Activated CD4-positive, alpha-beta T cell treated with anti-CD3 and anti-CD28 coated beads, Interleukin-2, amount 50 U/mL, for 24 hours (primary cell): ENCODE measurements at places on chromosomes 2 and 18.
A peak's percentile ranks its signal among the peaks of the same experiment; 100 is the strongest.

- no peak for DNase-seq
These were observed 101.5 kb downstream of the TEX51 start for GRCh38 chr2:127000194-127000593.

DNA sequence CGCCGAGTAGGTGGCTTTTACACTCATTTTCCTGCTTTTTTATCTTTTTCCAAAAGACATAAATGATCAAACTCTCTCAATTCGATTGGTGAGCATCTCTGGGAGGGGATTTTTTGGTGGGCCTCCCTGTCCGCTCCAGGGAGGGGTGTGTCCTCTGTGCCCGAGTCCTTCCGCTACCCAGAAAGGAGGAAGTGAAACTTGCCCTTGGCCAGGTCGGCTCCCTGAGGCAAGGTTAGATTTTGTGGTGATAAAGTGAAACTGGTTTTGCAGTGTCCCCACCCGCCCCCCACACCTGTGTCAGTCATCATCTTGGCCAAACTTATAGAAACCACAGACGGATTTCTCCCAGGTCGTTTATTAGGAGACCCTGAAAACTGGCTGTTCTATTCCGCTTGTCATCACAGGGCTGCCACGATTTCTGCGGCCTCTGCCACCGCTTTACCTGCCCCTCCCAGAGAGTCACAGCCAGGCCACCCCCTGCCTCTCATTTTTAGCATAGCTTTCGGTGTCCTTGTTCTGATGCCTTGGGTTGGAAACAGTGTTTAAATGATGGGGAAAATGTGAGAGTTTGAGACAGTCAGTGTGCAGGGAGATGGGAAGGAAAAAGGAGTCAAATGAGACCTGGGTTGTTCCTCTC lies 93.6 kb downstream of the SH3BP4 start:
- DNase-seq = no peak

- no peak for DNase-seq
These were observed at the start of gene ANTXR1 for GRCh38 chr2:69013142-69013839. ANTXR1 (plus strand) TSS chr2:69013179; CDS start chr2:69013500, 321 bp downstream.

- DNase-seq = no peak
These were observed 2.1 kb upstream of the TRIB2 start for GRCh38 chr2:12714391-12715221.

DNA sequence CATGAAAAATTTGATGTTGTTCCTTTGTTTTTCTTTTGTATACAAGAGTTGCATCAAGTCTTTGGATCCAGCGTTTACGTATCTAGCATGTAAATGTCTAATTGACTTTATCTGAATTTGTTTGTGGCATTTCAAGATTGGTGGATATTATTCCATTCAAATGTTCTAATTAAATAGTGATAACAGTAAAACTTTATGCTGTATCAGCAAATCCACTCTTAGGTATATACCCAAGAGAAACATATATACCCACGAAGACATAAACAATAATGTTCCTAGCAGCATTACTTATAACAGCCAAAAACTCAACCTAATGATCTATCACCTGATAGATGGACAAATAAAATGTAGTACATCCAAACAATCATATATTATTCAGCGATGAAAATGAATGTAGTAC lies 579.4 kb upstream of the LRATD1 start:
- DNase-seq = no peak

DNA sequence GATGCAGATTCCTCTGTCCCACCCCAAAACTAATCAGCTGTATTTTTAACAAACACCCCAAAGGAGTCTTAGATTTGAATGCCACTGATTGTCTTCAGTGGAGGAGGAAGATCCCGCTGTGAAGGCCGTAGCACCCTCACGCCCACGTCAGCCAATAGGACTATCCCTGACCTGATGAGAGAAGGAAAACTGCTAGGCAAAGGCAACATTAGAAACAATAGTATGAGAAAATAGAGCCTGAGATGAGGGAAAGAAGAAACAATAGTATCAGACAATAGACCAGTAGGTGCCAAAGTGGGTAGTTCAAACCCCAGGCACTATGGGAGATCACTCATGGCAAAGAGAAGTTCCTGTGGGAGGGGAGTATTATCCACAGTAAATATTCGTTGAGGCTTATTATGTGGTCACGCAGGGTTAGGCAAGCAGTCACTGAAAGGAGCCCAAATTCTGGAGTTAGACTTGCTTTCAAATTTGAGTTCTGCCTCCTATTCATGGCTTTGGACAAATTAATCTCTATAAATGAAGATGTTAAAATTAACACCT lies 2.8 kb downstream of the PCBP1 start:
- no peak for DNase-seq

- DNase-seq = no peak
These were observed 98.1 kb downstream of the CDH2 start for GRCh38 chr18:28078849-28079248.

DNA sequence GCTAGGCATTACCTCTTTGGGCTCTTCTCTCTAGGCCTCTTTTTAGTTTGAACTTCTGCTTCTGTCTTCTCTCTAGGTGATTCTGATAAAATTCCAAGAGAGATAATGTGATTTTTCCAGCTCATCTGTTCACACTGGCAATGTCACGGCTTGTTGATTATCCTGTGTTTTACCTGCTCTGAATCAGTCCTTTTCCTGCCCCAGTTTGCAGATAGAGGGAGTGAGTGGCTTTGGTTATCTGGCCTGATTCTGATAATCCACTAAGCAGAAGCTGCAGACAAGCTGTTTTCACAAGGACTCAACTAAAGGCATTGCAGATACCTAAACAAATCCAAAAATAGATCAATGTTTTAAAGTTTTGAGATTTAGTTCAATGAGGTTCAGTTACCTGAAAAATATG lies 111.9 kb downstream of the DCC start:
- no peak for DNase-seq

GRCh38 chr2:46534589-46534988 lies 55.2 kb downstream of the TMEM247 start:
- DNase-seq = no peak

DNA sequence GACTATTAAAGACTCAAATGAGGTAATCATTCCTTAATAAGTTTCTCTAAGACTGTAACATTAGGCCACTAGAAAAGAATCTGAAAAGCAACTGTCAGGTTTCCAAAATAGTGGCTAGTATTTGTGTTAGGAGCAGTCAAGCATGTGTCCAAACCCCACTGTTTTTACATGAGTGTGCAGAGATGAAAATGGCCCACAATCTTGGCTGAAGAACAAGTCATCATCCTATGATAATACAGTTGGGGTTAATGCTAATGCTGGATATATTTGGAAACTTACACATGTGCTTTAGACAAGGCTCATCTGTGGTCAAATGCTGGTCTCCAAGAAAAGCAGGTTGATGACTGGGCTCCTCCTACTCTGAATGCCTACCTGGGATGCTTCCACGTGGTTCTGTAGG lies 73.6 kb downstream of the MAIP1 start:
- no peak for DNase-seq

DNA sequence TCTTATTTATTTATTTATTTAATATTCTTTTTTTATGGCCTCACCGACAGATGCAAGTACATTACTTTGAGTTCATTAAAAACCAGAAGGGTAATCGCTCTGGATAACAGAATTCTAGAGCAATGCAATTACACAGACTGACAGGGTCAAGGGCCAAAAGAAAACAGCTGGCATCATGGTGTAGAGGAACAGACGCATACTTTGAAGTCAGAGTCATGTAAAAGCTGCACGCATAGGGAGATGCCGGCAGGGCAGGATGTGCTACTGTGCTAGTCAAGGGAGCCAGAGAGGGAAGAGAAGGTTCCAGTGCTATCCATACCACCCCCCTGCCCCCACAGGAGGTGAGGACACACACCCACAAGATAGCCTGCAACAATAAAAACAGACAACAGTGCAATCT lies 115.2 kb upstream of the TFCP2L1 start:
- DNase-seq = no peak

DNA sequence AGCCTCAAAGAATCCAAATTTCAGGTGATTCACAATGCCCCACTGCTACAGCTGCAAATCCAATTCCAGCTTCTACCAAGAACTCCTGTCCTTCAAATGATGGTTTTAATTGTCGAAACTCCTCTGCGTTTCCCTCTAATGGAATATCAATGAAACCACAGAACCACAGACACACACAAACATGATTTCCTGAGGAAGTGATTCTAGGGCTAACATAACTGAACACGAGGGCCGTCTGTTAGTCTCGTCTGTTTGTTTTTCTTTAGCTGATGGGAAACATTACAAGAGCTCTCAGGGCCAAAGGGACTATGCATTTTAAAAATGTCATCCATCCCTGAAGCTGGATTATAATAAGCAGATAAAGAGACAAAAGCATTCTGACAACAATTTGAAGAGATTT lies 59.4 kb downstream of the RNF152 start:
- no peak for DNase-seq

DNA sequence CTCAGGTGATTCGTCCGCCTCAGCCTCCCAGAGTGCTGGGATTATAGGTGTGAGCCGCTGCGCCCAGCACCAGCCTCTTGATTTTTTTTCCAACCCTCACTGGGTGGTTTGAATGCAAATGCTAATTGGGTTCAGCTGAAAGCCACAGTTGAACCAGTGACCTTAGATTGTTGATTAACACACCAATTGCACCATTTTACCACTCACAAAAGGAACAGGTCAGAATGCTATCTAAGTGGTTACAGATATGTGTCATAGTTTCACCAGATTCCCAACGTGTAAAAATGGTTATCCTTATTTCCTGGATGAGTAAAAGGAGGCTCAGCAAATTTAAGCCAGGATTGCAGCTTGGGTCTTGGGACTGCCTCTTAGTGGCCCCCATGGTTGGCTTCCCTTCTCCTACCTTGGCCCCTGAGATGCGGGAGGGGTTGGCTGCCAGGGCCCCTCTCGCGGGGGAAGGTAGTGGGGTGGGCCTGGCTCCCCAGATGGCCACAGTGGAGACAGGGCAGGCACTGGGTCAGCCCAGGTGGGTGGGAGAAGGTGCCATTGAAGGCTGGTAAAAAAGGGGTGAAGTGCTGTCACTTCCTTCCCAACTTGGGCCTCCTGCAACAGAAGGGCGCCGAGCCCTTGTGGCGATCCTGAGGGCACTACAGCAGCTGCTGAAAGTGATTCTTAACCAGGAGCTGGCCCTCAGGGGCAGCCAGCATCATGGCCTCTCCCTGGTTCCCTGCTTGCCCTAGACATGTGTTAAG lies 164.9 kb upstream of the HAAO start:
- DNase-seq = no peak

DNA sequence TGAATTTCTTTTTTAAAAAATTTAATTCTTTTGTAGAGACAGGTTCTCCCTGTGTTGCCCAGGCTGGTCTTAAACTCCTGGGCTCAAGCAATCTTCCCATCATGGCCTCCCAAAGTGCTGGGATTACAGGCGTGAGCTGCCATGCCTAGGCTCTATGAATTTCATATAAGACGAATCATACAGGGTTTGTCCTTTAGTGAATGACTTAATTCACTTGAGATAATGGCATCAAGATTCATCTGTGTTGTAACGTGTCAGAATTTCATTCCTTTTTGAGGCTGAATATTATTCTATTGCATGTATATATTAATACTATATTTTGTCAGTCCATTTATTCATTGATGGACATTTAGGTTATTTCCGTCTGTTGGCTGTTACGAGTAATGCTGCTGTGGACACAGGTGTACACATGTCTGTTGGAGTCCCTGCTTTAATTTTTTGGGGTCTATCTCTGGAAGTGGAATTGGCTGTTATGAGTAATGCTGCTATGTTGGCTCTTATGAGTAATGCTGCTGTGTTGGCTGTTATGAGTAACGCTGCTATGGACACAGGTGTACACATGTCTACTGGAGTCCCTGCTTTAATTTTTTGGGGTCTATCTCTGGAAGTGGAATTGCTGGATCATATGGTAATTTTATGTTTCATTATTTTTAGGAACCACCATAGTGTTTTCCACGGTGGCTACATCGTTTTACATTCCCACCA lies 210.6 kb downstream of the CAMKMT start:
- no peak for DNase-seq

- no peak for DNase-seq
These were observed 57.7 kb downstream of the CIB4 start for GRCh38 chr2:26583381-26583911.

DNA sequence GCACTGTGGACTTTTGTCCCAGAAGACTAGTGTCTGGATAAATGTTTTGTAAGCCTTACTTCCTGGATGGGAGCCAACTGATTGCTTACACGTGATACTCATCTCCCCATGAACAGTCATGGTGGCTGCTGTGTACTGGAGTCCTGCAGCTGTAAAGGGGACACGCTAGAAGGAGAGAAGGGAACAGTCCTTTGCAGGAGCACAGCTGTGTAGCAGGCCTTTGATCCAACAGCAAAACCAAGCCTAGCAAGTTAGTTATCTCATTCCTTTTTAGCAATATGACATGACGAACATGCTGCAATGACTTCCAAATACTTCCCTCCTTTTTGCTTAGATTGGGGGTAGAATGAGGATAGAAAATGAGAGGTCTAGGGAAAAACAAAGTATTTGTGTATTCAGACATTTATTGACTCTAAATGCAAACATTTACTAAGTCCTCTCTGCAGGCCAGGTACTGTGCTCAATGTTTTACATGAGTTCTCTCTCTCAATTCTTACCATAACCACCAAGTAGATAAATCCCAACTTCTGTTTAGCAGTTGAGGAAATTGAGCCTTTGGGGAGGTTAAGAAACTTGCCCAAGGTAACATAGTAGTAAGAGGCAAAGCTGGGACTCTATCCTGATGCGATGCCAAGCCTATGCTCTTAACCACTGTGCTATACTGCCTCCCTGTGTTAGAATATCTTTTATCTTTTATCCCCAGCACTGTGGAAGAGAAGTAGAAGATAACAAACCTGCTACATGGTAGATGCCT lies 55.4 kb upstream of the CD28 start:
- DNase-seq = no peak

- DNase-seq = no peak
These were observed 328.2 kb downstream of the RND3 start for GRCh38 chr2:150159300-150159699.

- no peak for DNase-seq
These were observed 151.8 kb downstream of the IRS1 start for GRCh38 chr2:226647621-226648518.

- no peak for DNase-seq
These were observed 18.5 kb upstream of the SEMA4C start for GRCh38 chr2:96888072-96889011.

DNA sequence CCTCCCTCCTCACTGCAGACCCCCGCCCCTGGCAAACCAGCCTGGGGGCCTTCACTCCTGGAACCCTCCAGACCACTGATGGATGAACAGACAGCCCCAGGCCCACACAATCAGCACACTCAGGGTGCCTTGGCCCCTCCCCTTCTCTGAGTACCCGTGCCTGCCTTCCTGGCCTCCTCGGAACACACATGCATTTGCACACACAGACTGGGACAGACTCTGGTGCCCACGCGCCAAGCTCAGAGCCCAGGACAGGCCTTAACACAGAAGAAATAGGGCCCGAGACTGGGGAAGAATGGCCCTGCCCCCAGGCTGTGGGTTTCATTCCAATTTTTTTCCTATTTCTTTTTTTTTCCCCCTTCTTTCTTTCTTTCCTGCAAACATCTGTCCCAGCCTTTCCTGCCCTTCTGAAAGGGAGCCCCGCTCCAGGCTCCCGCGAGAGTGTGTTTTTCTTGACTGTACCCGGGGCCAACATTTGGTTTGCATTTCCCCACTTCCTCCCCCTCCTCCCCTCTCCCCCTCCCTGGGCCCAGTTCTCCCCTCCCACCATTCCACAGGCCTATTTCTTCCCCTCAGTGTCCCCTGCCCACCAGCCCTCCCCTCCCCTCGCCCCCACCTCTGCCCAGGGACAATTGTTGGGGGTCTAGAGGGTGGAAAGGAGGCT lies 618 bp upstream of the TNS1 start:
- no peak for DNase-seq

GRCh38 chr2:240624950-240625621 lies at the start of gene GPR35:
GPR35 (plus strand) TSS chr2:240625480; CDS start chr2:240629953, 4,473 bp downstream.
- DNase-seq = peak; percentile 60

GRCh38 chr18:73613706-73614340 lies 533.8 kb downstream of the FBXO15 start:
- DNase-seq = no peak

- no peak for DNase-seq
These were observed 16.2 kb downstream of the CCDC88A start for GRCh38 chr2:55403256-55403998.
